ENCODE measurements at places on chromosomes 6 and 20.
A peak's percentile ranks its signal among the peaks of the same experiment; 100 is the strongest.

DNA sequence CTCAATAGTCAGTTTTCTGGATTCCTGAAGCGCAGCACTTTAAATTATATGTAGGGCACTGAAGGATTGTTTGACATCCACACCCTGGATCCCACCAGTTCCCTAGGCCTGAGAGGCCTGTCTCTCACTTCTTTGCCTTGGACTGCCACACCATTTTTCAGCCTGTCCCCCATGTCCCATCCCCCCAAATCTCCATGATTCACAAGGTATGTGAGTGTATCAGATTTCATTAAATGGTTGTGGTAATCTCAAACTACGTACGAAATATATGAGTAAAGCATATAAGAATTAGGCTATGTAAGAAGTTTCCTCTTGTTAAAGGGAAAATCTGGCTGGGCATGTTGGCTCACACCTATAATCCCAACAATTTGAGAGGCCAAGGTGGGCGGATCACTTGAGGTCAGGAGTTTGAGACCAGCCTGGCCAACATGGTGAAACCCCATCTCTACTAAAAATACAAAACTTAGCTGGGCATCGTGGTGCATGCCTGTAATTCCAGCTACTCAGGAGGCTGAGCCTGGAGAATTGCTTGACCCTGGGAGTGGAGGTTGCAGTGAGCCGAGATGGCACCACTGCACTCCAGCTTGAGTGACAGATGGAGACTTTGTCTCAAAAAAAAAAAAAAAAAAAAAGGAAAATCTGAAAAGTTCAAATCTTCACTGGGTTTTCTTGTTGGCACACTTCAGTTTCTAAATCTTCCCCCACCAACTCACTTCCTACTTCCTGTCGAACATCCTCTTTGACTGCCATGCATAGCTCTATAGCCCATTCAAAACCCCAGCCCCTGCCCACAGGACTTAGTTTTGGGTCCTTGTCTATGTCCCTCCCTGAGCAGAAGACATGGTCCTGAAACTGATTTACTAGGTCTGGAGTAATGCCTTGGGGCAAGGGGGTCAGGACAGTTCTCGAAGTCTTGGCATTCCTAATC lies 97.3 kb upstream of the SHLD1 start:
- DNase-seq, result no peak

GRCh38 chr20:60428651-60429050 lies 470.4 kb downstream of the CDH26 start:
- no peak for DNase-seq

DNA sequence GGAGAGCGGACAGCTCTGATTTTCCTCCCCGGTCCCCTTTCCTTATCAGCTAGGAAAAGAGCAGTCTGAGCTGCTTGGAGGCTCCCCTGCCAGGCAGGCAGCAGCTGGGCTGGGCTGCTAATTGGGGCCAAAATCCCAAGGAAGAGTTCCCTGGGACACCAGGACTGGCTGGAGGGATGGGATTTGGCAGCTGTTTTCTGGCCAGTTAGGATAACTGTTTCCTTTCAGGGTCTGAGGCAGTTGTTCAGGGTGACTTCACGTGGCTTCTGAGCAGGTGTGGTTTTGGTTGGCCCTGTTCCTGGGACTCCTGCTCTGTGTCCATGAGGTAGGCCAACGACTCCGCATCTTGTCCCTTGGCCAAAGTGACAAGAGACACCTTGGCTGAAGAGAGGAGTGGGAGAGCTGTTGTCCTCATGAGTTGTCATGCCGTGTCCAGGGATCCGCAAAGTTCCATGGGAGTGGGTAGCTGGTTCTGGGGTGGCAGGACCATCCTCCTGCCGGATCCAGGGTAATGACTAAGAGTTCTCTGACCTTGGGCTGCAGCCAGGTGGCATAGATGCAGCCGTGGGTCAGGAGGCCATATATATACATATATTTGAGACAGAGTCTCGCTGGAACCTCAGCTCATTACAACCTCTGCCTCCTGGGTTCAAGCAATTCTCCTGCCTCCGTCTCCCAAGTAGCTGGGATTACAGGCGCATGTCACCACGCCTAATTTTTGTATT lies 21.2 kb downstream of the MRPS18A start:
- no peak for DNase-seq

DNA sequence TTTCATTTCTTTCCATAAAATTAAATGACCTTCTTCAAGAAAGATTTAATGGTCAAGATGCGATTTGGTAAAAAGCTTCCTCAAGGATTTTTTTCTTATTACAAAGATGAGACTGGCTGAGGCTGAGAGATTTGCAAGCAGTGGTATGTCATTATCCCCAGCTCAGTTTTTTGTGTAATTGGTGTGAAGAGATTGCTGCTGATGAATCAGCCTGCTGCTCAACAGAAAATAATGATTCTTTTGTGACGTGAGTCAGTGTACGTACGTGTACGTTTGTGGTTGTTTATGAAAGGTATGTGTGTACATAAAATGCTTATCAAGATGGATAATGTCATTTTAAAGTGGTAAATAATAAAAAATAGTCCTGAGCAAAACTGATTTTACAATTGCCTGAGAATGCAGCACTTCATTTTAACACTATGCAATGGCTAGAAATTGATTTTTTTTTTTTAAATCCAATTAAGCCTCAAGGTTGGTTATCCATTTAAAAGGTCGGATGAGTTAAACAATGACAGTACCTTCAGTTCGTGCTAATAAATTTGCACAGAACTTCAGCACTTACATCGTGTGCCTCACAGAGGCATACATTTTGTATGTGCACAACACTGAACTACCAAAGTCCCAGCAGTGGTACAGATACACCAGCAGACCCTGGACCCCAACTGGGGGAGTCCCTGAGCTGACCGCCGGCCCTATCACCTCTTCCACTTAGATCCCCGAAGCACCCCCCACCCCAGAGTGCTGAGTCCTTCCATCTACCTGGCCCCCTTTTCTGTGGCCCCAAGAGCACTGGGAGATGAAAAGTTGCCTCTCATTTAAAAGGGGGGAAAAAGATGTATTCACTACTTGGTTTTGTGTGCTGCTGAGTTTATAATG lies 9.7 kb upstream of the NPEPL1 start:
- no peak for DNase-seq

- DNase-seq, result no peak
These were observed 40.7 kb downstream of the TP53INP2 start for GRCh38 chr20:34744847-34745246.

- DNase-seq, result peak; percentile 81
These were observed 525 bp downstream of the NCOA7 start for GRCh38 chr6:125791151-125791819.

DNA sequence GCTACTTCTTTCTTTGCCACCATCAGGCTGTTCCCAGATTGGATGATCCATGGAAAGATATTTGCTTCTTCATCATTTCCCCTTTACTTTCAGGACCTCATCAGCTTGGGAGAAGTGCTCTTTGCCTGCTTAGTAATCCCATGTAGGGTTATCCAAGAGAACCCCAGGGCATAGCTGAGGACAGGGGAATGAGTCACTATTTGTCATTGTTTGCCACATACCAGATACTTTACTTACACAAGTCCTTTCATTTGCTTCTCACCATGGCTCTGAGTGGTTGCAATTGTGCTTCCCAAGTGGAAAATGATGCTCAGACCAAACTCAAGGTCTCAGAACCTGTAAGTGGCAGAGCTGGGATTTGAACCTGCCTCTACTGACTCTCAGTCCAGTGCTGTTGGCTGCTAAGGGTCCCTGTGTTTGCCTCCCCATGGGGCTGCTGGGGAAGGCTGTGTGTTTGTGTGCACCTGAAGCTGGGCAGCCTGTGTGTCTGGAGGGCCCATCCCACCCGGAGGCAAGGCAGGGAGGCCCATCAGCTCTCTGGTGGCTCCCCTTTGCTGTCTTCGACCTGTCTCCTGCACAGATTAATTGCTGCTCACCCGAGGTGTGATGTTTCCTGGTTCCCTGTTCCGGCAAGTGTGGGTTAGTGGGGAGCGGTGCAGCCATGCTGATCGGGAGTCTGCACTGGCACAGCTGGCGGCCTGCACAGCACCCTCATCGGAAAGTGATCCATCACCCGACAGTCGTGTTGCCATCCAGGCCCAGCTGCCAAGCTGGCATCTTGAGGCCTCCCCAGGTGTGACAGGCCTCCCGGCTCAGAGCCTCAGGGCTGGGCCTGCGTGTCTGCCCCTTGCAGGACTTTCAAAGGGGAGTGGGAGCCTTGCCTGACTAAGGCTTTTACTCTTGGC lies 228.8 kb downstream of the DHX35 start:
- no peak for DNase-seq

- DNase-seq, result no peak
These were observed 21.1 kb upstream of the TRIM26 start for GRCh38 chr6:30234356-30234755.

DNA sequence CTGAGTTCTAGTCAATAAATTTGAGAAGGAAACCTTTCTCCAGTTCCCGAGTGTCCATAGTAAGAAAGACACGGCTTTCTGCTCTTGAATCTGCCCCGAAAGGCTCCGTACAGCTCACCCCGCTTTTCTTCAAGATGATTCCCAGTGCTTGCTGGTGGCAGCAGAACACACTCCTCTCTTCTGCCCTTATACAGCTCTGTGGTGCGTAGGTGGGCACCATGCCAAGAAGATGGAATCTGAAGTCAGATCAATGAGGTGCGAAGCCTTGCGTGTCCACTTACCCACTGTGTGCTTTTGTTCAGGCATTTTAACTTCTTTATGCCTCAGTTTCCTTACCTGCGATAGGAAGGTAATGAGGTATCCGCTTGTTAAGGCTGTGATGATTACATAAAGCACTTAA lies 142.2 kb downstream of the WDR27 start:
- DNase-seq, result no peak

DNA sequence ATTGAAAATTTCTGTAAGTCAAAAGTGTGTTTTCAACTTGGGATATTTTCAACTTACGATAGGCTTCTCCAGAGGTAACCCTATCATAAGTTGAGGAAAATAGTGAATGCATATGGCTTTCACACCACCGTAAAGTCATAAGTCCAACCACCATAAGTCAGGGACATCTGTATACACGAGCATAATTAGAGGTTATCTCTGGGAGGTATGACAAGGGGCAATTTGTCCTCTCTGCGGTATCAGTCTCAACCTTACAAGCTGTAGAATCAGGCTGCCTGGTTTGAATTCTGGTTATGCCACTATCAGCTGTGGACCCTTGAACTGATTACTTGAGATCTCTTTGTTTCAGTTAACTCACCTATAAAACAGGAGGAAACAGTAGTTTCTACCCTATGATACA lies 202.9 kb upstream of the JARID2 start:
- no peak for DNase-seq

DNA sequence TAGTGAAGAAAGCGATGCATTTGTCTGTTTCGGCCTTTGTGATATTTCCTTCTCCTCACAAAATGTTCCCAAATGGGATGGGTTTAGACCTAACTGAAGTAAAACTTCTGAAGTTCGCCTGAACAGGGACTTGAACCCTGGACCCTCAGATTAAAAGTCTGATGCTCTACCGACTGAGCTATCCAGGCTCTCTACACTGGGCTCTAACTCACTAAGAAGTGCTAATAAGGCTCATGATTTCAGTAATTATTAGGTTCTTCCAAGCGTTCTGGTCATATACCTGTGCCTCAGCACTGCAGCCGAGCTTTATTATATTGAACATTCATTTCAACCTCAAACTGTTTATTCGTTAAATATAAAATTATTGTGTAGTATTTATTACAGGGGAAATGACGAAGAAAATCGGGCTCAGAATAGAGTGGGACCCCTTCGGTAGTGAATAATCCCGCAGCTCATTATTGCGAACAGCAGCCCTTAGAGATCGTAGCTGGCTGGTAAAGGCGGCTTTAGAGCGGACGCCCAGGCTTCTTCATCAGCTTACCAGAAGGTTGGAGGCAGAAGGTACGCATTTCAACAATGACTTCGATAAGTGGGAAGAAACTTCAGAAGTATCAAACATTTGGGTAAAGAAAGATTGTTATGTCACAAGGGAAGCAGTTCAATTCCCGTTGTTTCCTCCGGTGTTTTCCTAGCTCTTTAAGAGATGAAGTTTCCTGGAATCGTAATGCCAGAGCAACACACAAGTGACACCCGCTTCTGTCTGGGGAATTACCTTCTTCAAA lies 119.0 kb upstream of the ZNF184 start:
- peak; percentile 61 for DNase-seq

GRCh38 chr20:1905693-1906092 lies 10.5 kb downstream of the SIRPA start:
- DNase-seq, result no peak

- DNase-seq, result no peak
These were observed 1.6 kb upstream of the CABLES2 start for GRCh38 chr20:62408640-62409039.

- no peak for DNase-seq
These were observed 64.8 kb downstream of the AIG1 start for GRCh38 chr6:143125455-143125854.

DNA sequence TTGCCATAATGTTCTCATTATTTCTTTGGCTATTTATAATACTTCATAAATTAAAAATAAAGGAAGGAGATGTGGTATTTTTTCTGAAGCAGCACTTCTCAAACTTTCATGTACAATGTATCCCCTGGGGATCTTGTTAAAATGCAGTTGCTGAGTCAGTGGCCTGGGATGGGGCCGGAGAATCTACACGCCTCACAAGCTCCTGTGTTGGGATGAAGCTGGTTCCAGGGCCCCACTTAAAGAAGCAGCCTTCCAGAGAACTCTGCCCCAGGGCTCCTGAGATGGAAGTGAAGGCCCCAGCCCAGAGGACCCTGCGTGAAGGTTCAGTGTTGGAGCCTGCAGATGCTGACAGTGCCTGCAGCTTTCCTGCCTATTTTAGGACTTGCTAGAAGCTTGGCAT lies 40.1 kb upstream of the SLC23A2 start:
- no peak for DNase-seq

DNA sequence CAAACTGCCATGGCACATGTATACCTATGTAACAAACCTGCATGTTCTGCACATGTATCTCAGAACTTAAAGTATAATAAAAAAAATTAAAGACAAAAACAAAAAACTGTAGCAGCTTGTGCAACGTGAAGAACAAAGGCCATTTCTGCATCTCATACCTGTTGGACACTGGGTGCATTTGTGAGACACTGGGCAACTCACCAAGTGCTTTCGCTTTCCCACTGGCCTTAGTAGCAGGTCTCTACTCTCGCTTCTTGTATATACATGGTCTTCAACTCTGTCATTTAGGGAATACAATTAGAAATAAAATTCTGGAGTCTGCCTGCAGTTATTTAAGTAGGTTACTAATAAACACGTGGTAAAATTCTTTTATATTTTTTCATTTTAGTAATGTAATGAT lies 423.8 kb downstream of the CBLN4 start:
- no peak for DNase-seq

DNA sequence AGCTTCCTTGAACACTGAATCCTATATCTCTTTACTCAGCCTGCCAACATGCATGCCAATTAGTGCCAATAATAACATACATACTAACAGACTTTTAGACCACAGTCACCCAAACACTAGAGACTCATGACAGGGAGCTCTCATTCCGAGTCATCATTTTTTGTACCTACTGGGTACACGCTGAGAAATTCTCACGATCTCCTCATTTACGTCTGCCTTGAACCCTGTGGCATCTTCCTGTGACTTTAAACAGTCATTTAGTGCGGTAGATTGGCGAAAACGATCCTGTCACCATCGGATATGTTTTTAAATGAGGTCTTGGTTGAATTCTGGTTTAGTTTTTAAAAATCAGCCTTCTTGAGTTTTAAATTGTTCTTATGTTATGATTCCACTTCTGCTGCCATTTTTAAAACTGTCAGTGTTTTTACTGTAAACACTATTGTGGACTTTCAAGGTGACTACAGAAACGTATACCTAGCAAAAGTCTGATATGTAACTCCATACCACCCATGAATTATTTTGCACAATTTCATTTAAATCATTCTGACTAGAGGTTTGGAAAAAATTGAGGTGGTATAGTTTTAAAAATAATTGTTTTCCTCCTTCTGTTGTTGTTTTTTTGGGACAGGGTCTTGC lies 275.4 kb downstream of the TSHZ2 start:
- DNase-seq, result no peak
